Spleen (tissue), 13 donors: ENCODE measurements at places on chromosomes 4 and X. TPM values are rescaled to one million over a fixed set of nuclear protein-coding genes. Genes with fewer than 3 reads are reported as not detected.

Gene PPP2R3B
- total RNA-seq = 26.9 TPM

Gene PLAC1
- not detected for total RNA-seq

Gene GYG2
- 0.23 TPM for total RNA-seq

DNA sequence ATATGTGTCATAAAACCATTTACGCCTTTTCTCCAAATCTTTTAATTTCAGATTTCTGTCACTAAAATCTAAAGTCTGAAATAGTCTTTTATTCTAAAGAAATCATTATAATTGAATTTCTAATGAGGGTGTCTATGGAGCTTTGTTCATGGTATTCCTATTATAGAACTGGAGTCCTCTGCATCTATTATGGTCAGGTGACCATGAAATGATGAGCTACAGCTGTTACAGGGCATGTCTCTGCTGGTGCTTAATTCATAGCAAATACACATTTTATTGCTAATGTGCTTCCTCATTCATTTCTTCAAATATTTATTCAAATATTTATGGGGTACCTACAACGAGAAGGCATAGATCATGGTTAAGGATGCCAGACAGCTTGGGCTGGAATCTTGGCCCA, 126.1 kb downstream of the NAA11 start:
- no peak for DNase-seq

DNA sequence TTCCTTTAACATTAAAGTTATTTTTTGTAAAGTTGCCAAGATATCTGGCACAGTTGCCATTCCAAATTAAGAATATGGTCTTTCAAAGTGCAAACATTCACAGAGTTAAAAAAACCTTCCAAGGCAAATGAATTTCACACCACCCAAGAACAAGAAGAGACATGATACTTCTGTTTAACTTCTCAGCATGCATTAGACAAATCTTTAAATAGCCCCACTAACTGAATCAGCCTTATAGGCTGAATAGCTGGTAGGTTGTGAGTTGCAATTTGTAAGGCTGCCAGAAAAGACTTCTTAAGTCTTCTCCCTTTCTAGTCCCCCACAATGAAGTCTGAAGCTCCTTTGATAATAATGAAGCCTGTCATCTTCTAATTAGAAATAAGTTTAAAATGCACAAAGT, 95.6 kb downstream of the MAPK10 start:
- DNase-seq = no peak

DNA sequence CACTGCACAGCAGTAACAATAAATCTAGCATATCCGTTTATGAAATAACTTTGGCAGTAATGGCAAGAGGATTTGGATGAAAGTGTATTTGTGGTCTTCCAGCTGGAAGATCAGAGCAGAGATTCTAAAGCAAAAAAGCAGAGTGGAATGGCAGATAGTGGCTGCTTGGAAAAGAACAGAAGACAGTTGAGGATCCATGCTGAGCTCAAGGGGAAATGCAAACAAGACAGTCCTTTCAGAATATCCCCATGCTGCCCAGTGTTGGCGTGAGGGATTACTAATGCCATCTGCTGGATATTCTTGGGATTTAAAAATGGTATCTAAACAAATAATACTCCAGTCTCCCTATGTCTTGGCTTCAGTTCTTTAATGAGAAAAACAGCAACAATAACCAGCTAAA, 629.1 kb upstream of the ATOH1 start:
- DNase-seq = no peak

GRCh38 chr4:17370818-17371217, 141.1 kb downstream of the QDPR start:
- no peak for DNase-seq

DNA sequence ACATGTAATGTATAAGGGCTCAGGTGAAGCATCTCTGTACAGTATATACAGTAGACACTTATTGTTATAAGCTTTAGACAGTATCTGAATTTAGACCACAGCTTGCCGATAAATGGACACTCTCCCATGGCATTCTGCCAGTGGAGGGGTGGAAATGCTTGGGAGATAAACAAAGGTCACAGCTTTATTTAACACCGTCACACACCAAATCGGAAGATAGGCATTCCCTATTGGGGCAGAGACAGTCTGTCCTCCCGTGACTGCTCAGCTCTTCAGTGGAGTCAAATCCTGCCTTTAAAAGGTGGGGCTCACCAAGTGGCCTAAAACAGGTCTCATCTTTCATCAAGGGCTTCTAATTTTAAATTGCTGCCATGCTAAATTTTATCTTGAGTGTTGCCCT, 178.8 kb downstream of the CAMK2D start:
- DNase-seq = no peak
